Calu3 (cell line): ENCODE measurements at places on chromosomes 1 and 21. TPM values are rescaled to one million over a fixed set of nuclear protein-coding genes. Genes with fewer than 3 reads are reported as not detected.
A peak's percentile ranks its signal among the peaks of the same experiment; 100 is the strongest.

GRCh38 chr1:59052166-59052590 is 244.7 kb upstream of the FGGY start:
- no peak for DNase-seq
- no peak overlapping the region for H3K27ac ChIP-seq
- no peaks in the 10 kb centered on the region for H3K36me3 ChIP-seq
- no peaks in the 10 kb centered on the region for H3K27me3 ChIP-seq
- peaks cover 3% of the 10 kb centered on the region for H3K4me1 ChIP-seq

The TPM3 gene
- total RNA-seq = 564 and 582 TPM in 2 replicates

GRCh38 chr1:17301767-17302166 is 6.2 kb upstream of the PADI4 start:
- DNase-seq = no peak
- peaks cover 17% of the 10 kb centered on the region for H3K27me3 ChIP-seq
- H3K36me3 ChIP-seq = peaks cover 3% of the 10 kb centered on the region
- no peak overlapping the region for H3K4me3 ChIP-seq
- no peak overlapping the region for H3K27ac ChIP-seq

The GALNT2 gene
- total RNA-seq = 136 and 141 TPM in 2 replicates

GRCh38 chr21:15627011-15627410 is 102.8 kb upstream of the USP25 start:
- no peak overlapping the region for H3K27ac ChIP-seq
- no peak for DNase-seq
- H3K4me3 ChIP-seq = no peak overlapping the region
- H3K4me1 ChIP-seq = peaks cover 5% of the 10 kb centered on the region

The LHX8 gene
- not detected in 2 replicates for total RNA-seq

The FAAP20 gene
- 36.3 and 42.9 TPM in 2 replicates for total RNA-seq

DNA sequence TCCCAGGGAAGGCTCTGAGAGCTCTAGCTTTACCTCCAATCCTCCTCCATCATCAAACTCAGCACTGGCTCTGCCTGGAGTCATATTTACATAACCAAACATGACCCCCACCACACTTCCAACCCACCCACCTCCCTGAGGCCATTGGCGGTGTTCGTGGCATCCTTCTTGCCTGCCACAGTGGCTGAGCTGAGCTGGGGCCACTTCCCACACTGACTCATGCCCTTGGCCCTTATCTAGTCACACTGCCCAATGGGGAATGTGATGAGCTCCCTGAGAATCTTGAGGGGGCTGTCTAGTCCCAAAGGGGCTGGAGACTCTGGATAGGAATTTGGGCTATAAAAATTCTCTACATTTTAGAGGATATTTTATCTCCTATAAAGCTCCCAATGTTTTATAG is 230.9 kb upstream of the IRF2BP2 start:
- peaks cover 25% of the 10 kb centered on the region for H3K4me1 ChIP-seq
- no peaks in the 10 kb centered on the region for H3K36me3 ChIP-seq
- H3K27me3 ChIP-seq = no peaks in the 10 kb centered on the region
- H3K4me3 ChIP-seq = no peak overlapping the region
- no peak overlapping the region for H3K27ac ChIP-seq

- no peak for DNase-seq
- H3K4me3 ChIP-seq = peak overlapping the region; percentile 30
- H3K27ac ChIP-seq = peak overlapping the region; percentile 30
- H3K4me1 ChIP-seq = peaks cover 51% of the 10 kb centered on the region
- no peaks in the 10 kb centered on the region for H3K27me3 ChIP-seq
- H3K36me3 ChIP-seq = no peaks in the 10 kb centered on the region
Observed at GRCh38 chr1:63935553-63935952, 161.7 kb downstream of the ROR1 start.

GRCh38 chr1:109466452-109467300 is at the start of gene SYPL2:
TSS of gene SYPL2 (plus strand) at chr1:109466546. CDS start at chr1:109466844, 298 bp downstream.
- H3K4me1 ChIP-seq = no peaks in the 10 kb centered on the region
- DNase-seq = peak; percentile 25
- peaks cover 95% of the 10 kb centered on the region for H3K27me3 ChIP-seq

The CLDN8 gene
- 0.24 and 0.45 TPM in 2 replicates for total RNA-seq

The CYP4B1 gene
- total RNA-seq = 0.92 and 1.2 TPM in 2 replicates

- no peaks in the 10 kb centered on the region for H3K4me1 ChIP-seq
- H3K36me3 ChIP-seq = peaks cover 44% of the 10 kb centered on the region
Observed at GRCh38 chr1:235160383-235160956, 580 bp downstream of the RBM34 start.

The SYTL1 gene
- 15.0 and 16.5 TPM in 2 replicates for total RNA-seq

DNA sequence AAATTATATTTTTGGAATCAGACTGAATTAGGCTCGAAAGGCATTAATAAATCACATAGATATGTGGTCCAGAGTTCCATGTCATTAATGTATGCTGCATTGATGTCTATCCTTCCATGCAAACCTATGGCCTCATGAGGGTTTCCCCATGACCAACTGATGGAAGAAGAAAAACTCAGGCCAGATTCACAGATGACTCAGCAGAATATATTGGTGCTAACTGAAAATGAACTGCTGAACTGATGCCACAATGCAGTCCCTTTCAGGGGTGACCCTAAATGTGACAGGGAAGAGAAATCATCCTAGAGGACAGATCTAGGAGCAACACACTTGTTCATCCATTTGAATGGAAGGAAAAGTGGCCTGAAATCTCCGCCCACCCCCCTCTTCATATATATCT is 110.5 kb upstream of the KCND3 start:
- no peak for DNase-seq
- H3K27me3 ChIP-seq = peaks cover 15% of the 10 kb centered on the region
- H3K4me1 ChIP-seq = no peaks in the 10 kb centered on the region
- no peaks in the 10 kb centered on the region for H3K36me3 ChIP-seq
- no peak overlapping the region for H3K4me3 ChIP-seq

DNA sequence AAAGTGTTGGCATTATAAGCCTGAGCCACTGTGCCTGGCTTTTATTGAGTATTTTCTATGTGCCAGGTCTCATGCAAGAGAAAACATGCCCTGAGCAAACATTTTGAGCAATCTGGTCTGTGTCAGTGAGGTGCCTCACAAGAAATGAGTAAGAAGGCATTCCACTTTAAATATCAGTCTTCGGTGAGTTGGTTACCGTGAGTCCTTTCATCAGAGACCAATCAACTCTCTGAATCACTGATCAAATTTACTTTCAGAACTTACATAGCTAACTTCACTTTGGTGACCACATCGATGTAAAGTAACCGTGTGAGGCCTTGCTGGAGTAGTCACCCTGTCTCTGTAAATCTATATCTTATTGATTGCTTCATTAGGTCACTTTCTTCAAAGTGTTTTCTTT is 14.3 kb upstream of the DDX59 start:
- no peaks in the 10 kb centered on the region for H3K27me3 ChIP-seq
- no peaks in the 10 kb centered on the region for H3K4me1 ChIP-seq
- no peaks in the 10 kb centered on the region for H3K36me3 ChIP-seq
- no peak overlapping the region for H3K27ac ChIP-seq

DNA sequence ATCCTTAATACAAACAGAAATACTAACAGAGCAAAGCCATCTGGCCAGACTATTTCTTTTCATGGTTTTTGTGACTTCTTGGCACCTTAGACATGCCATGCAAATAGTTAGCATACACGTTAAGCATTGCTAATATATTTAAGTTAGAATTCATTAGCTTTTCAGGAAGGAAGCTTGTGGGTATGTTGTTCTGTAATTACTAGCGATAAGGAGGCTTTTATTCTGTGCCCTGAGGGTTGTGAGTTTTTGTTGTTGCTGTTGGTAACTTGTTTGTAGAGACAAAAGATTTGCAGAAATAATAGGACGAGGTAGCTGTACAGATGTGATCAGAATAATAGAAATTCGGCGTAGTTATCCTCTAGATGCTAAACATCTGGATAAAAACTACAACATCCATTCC is 305.3 kb downstream of the TM2D1 start:
- H3K27ac ChIP-seq = no peak overlapping the region
- H3K4me3 ChIP-seq = no peak overlapping the region
- DNase-seq = no peak
- no peaks in the 10 kb centered on the region for H3K27me3 ChIP-seq
- peaks cover 5% of the 10 kb centered on the region for H3K36me3 ChIP-seq

DNA sequence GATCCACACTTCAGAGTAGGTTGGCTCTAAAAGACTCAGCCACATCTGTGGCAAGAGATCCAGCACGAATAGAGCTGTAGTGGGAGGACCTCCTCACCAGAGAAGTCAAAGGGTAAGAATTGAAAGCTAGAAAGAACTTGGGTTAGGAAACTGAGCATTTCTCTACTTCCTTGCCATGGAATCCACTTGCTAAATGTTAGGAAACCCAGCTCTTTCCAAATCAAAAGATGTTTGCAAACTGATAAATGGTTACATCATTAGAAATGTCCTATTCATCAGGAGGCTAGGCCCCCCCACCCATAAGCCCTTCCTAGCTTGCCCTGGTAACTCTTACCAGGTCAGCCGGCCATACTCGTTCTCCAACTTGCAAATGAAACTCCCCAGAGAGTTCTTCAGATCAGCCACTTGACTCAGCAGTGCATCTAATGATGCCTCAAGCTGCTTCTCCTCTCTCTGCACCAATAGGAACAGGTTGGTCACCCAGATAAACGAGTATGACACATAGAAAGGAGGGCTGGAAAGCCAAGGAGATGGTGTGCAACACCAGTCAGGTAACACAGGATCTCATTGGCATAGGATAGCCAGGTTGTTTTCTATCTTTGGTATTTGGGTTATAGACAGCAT is 1.5 kb downstream of the MED8 start:
- no peak for DNase-seq
- H3K27ac ChIP-seq = peak overlapping the region; percentile 94
- H3K4me3 ChIP-seq = peak overlapping the region; percentile 97

- H3K27me3 ChIP-seq = no peaks in the 10 kb centered on the region
- DNase-seq = no peak
- no peak overlapping the region for H3K27ac ChIP-seq
- H3K4me1 ChIP-seq = no peaks in the 10 kb centered on the region
- no peaks in the 10 kb centered on the region for H3K36me3 ChIP-seq
Observed at GRCh38 chr1:205147191-205147835, 25.5 kb upstream of the RBBP5 start.

- no peak overlapping the region for H3K27ac ChIP-seq
- peaks cover 10% of the 10 kb centered on the region for H3K4me1 ChIP-seq
- H3K36me3 ChIP-seq = no peaks in the 10 kb centered on the region
- peaks cover 39% of the 10 kb centered on the region for H3K27me3 ChIP-seq
Observed at GRCh38 chr1:152182431-152182830, 23.4 kb upstream of the RPTN start.

GRCh38 chr1:14715802-14716201 is 117.3 kb downstream of the KAZN start:
- H3K27me3 ChIP-seq = peaks cover 44% of the 10 kb centered on the region
- no peaks in the 10 kb centered on the region for H3K4me1 ChIP-seq
- no peak overlapping the region for H3K4me3 ChIP-seq
- H3K36me3 ChIP-seq = no peaks in the 10 kb centered on the region

GRCh38 chr1:109818988-109819764 is 55.5 kb upstream of the EPS8L3 start:
- H3K27me3 ChIP-seq = no peaks in the 10 kb centered on the region
- no peak for DNase-seq
- no peaks in the 10 kb centered on the region for H3K36me3 ChIP-seq
- no peak overlapping the region for H3K27ac ChIP-seq

DNA sequence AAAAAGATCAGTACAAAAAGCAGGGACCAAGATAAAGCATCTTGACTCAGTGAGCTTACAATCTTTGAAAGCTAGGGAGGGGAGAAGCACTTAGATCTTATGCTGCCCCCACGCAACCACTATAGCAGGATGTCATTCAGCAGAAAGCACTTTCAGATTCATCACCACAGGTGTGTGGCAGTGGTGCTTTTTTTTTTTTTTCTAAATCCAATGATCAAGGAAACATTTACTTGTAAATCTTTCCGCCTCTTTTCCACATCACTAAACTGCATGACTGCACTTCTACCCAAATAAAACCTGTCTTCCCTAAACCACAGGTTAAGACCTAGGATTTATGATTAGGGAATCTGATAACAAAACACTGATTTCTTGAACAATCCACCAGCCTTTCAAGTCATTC is 154.8 kb downstream of the SLC45A1 start:
- H3K36me3 ChIP-seq = peaks cover 4% of the 10 kb centered on the region
- DNase-seq = no peak
- no peaks in the 10 kb centered on the region for H3K27me3 ChIP-seq
- no peak overlapping the region for H3K27ac ChIP-seq

The CATSPERE gene
- 0.49 and 1.3 TPM in 2 replicates for total RNA-seq

DNA sequence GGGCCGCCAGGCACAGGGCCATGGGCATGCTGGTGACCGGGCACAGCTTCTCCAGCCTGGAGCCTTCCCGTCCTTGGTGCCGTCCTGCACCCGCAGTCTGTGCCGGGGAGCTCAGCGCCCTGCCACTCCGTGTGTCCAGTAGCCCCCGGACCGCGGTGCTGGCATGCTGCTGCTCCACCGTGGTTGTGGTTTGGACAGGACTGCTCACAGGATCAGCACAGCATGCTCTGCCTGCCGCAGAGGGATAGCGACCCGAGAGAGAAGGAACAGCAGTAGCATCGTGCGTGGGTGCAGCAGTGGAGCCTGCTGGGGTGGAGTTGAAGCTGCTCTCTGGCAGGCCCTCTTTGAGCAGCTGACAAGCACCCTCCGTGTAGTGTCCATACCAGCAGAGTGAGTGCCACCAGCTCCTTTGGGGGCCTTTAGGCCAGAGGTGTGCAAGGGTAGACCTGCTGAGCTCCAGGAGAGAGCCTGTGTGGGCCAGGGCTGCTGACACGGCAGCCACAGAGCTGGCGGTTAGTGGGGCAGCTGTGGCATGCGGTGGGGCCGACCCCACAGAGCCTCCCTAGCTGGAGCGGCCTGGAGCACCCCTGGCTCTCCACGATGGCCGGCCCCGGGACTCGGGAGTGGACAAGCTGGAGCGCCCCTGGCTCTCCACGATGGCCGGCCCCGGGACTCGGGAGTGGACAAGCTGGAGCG is 6.4 kb upstream of the PCBP3 start:
- no peak for DNase-seq
- no peak overlapping the region for H3K27ac ChIP-seq
- no peaks in the 10 kb centered on the region for H3K36me3 ChIP-seq
- H3K4me3 ChIP-seq = no peak overlapping the region
- H3K27me3 ChIP-seq = peaks cover 10% of the 10 kb centered on the region

DNA sequence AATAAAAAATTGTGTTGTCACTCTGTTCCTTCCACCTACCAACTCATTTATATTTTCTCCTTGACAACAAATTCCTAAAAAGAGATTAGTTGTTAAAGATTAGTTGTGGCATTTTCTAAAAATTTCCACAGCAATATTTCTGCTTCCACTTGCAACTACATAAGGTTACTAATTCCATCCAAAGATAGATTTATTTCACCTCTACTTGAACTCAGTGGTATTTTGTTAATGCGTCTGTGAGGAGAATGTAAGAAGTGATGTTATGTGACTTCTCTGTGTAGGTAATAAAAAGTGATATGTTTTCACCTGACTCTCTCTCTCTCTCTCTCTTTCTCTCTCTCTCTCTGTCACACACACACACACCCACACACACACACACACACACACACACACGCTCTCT is 1104.8 kb downstream of the AMY1C start:
- no peaks in the 10 kb centered on the region for H3K27me3 ChIP-seq
- no peaks in the 10 kb centered on the region for H3K4me1 ChIP-seq
- H3K27ac ChIP-seq = no peak overlapping the region
- no peaks in the 10 kb centered on the region for H3K36me3 ChIP-seq
- H3K4me3 ChIP-seq = no peak overlapping the region

GRCh38 chr21:23743821-23744220 is 1863.5 kb downstream of the MRPL39 start:
- H3K36me3 ChIP-seq = no peaks in the 10 kb centered on the region
- H3K27me3 ChIP-seq = no peaks in the 10 kb centered on the region
- no peak overlapping the region for H3K4me3 ChIP-seq
- DNase-seq = no peak
